ENCODE measurements at places on chromosomes 7 and 10.

DNA sequence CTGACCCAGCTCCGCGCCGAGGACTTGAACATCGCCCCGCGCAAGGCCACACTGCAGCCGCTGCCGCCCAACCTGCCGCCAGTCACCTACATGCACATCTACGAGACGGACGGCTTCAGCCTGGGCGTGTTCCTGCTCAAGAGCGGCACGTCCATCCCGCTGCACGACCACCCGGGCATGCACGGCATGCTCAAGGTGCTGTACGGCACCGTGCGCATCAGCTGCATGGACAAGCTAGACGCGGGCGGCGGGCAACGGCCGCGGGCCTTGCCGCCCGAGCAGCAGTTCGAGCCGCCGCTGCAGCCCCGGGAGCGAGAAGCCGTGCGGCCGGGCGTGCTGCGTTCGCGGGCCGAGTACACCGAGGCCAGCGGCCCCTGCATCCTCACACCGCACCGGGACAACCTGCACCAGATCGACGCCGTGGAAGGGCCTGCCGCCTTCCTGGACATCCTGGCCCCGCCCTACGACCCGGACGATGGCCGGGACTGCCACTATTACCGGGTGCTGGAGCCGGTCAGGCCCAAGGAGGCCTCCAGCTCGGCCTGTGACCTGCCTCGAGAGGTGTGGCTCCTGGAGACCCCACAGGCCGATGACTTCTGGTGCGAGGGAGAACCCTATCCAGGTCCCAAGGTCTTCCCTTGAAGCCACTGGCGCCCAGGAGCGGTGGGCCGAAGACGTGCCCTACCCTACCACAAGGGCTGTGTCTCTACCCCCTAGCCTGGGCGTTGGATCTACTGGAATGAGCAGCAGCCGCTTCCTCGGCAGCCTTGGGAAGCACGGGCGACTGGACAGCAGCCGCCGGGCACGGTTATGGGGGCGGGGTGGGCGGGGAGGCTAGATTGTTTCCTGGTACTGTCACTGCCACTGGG is 945 bp downstream of the ADO start:
- no peak for DNase-seq

DNA sequence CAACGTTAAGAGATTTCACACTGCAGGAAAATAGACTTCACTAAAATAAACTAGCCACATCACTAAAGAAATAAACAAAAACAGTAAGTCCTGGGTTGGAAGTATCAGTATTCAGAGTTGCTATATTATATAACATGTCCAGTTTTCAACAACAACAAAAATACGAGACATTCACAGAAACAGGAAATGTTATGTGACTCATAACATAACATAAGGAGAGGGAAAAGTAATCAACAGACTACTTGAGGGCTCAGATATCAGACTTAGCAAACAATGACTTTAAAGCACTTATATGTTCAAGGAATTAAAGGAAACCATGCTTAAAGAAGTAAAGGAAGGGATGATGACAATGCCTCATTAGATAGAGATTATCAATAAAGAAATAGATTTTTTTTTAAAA is 73.5 kb upstream of the MKLN1 start:
- no peak for DNase-seq

- no peak for DNase-seq
Observed at GRCh38 chr10:132540456-132540855, 2.9 kb downstream of the INPP5A start.

DNA sequence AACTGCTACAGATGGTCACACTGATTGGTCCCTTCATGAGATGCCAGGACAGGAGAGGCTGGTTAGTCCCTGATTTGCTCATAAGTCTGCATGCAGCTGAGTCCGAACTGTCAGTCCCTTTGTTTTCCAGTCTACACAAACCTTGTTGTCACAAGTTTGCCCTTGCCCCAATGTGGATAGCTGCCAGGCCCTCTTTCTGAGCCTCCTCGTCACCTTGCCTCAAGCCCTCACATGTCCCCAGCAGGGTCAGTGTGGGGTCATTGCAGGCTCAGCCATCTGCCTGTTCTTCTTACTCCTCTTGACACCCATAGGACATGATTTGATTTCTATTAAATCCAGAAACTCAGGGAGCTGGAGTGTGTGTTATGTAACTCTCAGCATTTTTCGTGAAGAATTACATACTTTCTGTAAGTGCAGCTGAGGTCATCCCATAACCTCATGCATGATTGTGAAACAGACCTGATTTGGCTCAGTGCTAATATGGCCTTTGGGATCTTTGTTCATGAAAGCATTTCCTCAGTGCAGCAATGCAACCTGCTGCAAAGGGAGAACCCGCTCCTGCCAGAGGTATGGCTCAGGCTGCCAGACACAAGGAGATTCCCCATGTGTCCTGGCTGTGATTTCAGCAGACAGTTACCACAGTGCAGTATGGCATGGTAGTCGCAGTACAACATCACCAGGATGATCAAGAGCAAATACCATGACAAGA is 70.0 kb upstream of the ZMIZ2 start:
- DNase-seq = no peak

DNA sequence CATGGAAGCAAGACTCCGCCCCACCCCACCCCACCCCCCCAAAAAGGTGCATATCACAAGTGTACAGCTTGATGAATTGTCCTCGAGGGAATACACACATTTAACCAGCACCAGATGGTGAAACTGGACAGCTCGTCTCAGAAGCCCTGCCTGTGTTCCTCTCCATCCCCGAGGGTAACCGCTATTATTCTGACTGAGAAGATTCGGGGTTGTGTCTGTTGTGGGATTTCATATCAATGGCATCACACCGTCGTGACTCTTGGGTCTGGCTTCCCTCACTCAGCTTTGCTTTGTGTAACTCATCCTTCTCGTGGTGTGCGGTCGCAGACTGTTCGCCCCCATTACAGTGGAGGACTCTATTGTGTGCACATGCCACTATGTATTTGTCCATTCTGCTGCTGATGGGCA is 18.9 kb downstream of the PODXL start:
- DNase-seq = no peak

- no peak for DNase-seq
Observed at GRCh38 chr7:40584667-40585433, 450.0 kb downstream of the SUGCT start.

DNA sequence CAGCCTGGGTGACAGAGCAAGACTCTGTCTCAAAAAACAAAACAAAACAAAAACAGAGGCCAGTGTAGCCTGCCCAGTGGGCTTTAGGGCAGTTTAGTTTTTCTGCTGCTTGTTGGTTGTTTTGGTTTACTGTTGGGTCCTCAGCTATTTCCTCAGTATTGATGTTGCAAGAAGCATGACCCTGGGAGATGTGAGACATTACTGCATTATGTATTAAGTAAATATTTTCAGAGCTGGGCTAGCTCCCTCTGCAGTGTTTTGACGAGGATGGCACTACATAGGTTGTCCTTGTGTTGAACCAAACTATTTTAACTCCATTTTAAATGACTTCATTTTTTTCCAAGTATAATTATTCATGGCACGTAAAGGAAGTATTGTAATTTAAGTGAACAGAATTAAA is 4.8 kb downstream of the AKAP9 start:
- no peak for DNase-seq
